ENCODE measurements at places on chromosomes 13 and 19.

GRCh38 chr13:96672016-96672415, 322.3 kb downstream of the OXGR1 start:
- DNase-seq, result no peak

DNA sequence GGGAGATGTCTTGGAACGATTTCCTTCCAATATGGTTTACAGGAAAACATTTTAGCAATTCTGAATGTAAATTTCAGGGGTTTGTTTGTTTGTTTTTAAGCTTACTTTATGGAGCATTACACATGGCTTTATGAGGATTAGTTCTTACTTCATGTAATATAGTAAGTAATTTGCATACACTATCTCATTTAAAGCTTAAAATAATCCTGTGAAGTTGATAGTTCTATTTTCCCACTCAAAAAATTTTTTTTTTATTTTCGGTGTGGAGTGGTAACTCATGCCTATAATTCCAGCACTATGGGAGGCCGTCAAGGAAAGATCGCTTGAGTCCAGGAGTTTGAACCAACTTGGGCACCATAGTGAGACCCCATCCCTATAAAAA, 19.0 kb upstream of the KPNA3 start:
- no peak for DNase-seq

DNA sequence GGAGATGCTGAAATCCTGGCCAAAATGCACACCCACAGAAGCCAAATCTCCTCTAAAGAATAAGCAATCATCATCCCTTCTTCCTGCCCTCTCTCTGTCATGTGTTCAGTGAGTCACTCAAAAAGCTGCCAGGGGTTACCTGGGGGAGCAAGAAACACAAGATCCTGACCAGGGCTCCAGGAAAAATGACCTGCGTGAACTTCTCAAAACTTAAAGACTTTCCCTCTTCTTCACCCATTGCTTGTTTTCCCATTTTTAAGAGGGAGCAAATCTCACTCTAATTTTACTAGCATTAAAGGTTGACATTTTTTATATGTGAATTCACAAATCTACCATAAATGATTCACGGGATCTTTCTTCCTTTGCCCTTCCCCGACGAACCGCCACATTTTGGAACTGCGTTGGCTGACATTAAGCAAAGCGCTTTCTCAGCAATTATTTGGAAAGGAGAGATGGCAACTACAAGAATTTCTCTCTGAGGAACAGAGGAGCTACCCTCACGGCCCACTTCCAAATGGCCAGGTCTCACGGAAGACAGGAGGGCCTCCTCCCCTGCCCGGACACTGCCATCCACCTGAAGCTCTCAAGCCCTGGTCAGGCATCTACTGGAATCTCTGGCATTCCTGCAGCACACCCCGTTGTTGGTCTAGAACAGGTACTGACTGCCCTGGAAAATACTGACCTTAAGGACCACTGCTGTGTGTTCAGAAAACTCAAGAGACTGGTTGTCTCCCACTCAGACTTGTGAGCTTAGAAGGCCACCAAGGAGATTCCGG, 14.2 kb downstream of the TSHZ3 start:
- DNase-seq, result no peak

- no peak for DNase-seq
Measured at GRCh38 chr13:111648885-111649284, 328.4 kb downstream of the TEX29 start.

DNA sequence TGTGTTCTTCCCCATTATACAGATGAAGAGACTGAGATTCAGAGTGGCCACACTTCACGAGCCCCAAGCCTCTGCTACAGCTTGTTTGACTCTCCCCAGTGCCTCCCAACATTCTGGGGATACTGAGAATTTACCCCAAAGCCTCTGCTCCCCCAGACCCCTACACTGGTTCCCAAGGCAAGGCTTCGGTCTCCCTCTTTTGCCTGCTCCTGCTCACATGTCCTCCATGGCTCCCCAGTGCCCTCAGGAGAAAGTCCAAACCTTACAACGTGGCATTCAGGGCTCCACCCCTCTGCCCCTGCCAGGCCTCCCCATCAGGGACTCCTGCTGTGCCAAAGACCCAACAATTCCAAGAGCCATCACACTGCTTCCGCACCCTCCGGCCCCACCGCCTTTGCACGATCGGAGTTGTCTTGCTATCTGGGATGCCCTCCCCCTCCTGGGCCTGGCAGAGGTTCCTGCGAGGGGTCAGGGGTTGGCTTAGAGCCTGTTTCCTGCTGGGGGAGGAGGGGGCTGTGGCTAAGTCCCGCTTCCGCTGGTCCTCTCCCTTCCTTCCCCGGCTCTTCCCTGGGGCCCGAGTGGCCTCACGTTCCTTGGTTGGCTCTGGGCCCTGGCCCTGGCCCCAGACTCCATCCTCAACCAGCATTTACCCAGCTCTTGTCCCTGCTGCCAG, 15.4 kb downstream of the GTPBP3 start:
- DNase-seq, result no peak

DNA sequence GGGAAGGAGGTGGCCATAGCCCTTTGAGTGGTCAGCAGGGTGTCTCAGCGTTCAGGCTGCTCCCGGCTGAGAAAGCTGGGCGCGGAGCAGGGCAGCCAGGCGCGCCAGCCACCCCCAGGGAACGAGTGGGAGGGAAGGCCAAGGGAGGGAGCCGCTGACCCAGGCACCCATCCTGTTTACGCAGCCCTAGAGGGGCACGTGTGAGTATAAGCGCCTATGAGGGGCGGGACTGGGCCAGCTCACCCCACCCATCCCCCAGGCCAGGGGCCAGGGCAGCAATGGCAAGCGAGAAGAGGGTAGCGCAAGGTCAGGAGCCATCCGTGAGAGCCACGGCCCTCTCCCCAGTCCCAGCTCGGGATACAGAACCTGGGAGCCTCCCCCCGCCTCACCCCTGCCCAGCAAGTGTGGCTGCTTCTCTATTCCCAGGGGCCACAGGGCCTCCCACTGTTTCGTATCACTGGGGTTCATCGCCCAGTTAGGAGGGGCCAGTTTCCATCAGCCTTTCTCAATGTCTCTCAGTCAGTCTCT, 897 bp upstream of the DMKN start:
- DNase-seq, result no peak

- peak; percentile 22 for DNase-seq
Measured at GRCh38 chr13:97018029-97018819, 23.9 kb upstream of the OXGR1 start.

GRCh38 chr13:28494778-28495537, at the start of gene FLT1:
Gene FLT1, minus strand, starts transcription at chr13:28495128. Its CDS starts 285 bp downstream, at chr13:28494843.
- peak; percentile 67 for DNase-seq

- no peak for DNase-seq
Measured at GRCh38 chr13:23985839-23986238, 88.5 kb upstream of the C1QTNF9B start.

GRCh38 chr13:87274209-87274819, 396.9 kb upstream of the SLITRK5 start:
- DNase-seq, result no peak

- no peak for DNase-seq
Measured at GRCh38 chr13:110907951-110908898, 6.6 kb downstream of the ANKRD10 start.

DNA sequence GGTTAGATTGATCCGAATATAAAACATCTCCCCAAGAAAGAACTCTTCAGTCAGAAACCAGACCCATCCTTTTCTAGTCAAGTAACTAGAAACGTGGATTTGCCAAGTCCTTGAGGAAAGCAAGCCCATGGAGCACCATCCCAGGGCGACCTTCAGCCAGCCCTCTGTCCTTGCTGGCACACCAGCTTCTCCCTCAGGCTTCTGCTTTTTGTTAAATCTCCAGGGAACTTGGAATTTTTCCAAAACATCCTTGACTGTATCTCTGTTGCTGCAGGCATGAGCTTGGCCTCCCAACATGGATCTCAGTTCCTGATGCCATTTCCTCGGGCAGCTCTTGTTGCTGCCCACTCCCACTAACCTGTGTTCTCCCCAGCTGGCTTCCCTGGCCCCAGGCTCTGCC, 27.1 kb upstream of the C1QTNF9 start:
- DNase-seq, result no peak

- no peak for DNase-seq
Measured at GRCh38 chr19:10132905-10133304, 13.2 kb upstream of the EIF3G start.

DNA sequence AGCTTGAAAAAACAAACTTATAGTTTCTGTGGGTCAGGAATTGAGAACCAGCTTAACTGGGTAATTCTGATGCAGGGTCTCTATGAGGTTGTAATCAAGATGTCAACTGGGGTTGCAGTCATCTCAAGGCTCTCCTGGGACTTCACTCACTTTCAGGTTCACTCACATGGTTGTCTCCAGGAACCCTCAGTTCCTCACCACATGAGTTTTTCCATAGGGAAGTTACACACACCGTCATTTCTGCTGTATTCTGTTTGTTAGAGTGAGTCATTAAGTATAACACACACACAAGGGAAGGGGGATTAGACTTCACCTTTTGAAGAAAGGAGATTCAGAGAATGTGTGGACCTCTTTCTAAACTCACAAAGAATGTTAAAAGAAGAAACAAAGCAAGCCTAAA, 34.9 kb upstream of the MLNR start:
- no peak for DNase-seq

- no peak for DNase-seq
Measured at GRCh38 chr19:13095393-13095784, 7.3 kb downstream of the LYL1 start.

DNA sequence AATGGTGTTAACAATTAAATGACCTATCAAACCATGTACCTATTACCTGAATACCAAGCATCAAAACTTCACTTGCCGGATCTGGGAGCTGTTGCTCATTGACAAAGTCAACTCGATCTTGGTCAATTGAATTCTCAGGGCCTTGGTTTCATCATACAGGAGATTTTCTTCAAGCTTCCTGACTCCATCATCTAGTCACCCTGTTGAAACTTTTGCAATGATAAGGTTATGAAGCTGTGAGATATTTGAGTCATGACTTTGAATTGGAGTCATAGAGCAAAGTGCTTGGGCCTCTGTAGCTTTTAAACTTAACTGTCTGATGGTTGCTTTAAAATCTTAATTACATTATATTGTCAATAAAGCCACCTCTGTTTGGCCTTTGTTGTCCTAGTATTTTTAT, 260.9 kb downstream of the COG6 start:
- DNase-seq, result no peak

DNA sequence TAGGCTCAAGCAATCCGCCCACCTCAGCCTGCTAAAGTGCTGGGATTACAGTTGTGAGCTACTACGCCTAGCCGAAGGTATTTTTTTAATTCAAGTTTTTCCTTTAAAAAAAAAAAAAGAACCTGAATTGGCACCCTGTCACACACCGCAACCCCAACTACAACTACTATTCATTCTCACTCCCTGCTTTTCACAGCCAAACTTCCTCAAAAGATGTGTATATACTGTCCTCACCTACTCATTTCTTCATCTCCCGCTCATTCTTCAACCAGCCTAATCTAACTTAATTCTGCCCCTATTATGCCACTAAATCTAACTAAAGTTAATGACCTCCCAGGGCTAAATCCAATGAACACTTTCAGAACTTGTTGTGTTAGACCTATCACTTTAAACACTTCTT, 12.7 kb upstream of the WBP4 start:
- DNase-seq, result no peak

DNA sequence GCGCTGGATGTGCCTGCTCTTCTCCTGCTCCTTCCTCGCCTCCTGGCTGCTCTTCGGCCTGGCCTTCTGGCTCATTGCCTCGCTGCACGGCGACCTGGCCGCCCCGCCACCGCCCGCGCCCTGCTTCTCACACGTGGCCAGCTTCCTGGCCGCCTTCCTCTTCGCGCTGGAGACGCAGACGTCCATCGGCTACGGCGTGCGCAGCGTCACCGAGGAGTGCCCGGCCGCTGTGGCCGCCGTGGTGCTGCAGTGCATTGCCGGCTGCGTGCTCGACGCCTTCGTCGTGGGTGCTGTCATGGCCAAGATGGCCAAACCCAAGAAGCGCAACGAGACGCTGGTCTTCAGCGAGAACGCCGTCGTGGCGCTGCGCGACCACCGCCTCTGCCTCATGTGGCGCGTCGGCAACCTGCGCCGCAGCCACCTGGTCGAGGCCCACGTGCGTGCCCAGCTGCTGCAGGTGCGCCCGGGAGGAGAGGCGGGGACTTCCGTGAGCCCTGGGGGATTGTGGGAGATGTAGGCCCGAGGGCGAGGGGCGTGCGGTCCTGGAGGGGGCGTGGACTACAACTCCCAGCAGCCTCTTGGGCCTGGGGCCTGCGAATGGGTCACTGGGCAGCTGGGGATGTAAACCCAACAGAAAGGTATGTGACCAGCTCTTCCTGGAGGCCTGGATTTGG, 6.7 kb downstream of the KCNJ14 start:
- DNase-seq, result no peak

- no peak for DNase-seq
Measured at GRCh38 chr13:101423872-101424271, 7.6 kb upstream of the NALCN start.

GRCh38 chr19:15869873-15870272, 28.0 kb downstream of the CYP4F2 start:
- DNase-seq, result no peak

DNA sequence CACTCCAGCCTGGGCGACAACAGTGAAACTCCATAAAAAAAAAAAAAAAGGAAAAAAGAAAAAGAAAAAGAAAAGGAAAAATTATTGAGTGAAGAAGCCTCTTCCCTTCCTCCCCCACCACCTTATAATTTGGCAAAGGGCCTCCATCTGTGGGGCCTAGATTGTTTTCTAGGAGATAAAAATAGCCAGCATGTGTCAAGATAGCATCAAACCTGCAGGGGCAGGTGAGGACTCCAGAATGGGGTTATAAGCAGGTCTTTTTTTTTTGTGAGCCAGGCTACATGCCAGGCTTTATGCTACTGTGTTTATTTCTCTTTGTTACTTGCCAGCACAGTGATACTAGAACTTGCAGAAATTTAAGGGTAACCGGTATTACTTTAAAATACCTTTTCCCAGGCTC, 11.7 kb upstream of the TRIM13 start:
- DNase-seq, result no peak

GRCh38 chr19:50510121-50510670, 795 bp downstream of the JOSD2 start:
- DNase-seq, result no peak

DNA sequence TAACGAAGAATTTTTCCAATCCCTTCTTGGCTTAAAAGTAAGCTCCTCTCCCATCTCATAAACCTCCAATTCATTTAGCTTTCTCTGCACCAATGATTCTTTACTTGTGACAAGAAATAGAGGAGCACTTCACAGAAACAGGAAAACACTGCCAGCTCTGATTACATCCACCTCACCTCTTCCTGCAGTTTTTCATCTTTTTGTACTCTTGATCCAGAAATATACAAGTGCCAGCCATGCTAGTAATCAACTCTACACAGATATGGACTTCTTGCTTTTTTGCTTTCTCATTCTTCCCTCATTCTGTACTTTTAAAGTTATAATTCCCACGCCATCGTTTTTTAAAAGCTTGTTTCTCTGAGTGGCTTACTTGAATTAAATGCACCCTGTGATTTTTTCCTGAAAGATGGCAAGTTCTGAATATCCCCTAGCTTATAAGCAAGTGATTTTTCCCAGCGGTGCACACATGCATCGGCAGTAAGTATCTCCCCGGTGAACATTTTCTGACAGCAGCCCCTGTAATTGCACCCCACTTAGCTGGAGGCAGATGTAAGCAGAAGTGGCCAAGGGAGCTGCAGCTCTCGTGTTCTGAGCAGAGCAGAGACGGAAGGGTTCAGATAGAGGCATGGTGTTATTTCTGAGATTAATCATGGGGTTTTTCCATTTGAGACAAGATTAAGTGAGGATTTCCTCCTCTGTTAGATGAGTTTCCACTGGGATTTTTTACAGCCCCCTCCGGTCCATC, 340.7 kb downstream of the SLC7A1 start:
- no peak for DNase-seq

- DNase-seq, result no peak
Measured at GRCh38 chr19:44640518-44640917, 3.2 kb upstream of the PVR start.

GRCh38 chr13:33089311-33089710, 73.1 kb downstream of the KL start:
- DNase-seq, result no peak

Measured in stimulated activated CD4-positive, alpha-beta T cell treated with anti-CD3 and anti-CD28 coated beads, Interleukin-2, amount 100 ng/mL, for 24 hours (primary cell).